Omental fat pad (tissue), 4 donors: ENCODE measurements at places on chromosomes 1 and 21.

- DNase-seq, result no peak
These were observed 28.2 kb downstream of the VAV3 start for GRCh38 chr1:107936498-107937481.

DNA sequence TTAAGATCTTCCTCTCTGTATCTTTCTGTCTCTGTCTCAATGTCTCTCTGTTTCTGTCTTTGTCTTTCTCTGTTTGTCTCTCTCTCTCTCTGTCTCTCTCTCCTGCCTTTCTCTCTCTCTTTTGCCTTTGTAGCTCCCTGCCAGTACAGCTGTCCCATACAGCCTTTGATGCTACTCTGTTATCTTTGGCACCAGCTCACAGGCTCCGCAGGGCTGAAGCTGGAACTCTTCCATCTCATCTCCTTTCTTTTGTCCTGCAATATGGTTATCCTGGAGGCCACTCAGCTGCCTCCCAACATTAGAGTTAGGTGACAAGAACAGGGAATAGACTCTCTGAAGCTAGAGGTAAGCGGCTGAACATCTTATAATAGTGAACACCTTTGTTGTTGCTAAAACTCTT lies 354.3 kb upstream of the NEGR1 start:
- DNase-seq, result no peak

- peak; percentile 44 for DNase-seq
These were observed 45.9 kb downstream of the KIAA0040 start for GRCh38 chr1:175146529-175147213.

DNA sequence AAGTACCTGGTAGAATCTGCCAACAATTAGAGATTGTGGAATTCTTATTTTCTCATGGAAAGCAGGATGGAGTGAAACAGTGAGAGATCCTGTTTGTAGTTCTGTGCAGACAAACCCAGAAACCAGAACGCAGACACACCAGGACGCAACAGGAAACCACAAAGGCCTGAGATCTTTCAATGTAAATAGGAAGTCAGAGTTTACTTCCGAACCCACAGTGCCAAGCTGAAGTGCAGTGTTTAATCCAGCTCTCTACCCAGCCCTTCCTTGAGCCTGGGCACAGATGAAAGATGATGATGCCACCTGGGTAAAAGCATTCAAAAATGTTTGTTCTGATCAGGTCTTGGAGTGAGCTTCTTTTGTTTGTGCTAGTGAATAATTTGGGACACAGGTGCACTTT lies 244.2 kb upstream of the HOOK1 start:
- no peak for DNase-seq

DNA sequence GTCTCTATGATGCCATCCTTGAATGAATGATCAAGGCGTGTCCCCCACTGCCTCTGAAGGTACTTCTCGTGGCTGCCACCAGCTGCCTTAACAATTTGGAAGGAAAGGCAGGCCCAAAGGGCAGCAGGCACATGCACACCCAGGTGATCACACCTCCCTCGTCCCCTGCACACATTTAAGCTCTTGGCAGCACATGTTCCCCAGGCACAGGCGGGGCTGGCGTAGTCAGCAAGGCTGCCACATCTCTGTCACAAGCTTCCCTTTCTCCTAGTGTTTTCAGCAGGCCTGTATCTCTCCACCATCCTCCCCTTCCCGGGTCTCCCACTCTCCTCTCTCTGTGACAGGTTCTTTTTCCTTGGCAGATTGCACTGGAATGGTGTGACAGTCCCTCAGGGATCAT lies 111.9 kb downstream of the CACNA1E start:
- no peak for DNase-seq

GRCh38 chr1:156422602-156423091 lies 53.6 kb downstream of the RHBG start:
- no peak for DNase-seq

- no peak for DNase-seq
These were observed 88.9 kb upstream of the ARHGAP29 start for GRCh38 chr1:94326329-94326728.

DNA sequence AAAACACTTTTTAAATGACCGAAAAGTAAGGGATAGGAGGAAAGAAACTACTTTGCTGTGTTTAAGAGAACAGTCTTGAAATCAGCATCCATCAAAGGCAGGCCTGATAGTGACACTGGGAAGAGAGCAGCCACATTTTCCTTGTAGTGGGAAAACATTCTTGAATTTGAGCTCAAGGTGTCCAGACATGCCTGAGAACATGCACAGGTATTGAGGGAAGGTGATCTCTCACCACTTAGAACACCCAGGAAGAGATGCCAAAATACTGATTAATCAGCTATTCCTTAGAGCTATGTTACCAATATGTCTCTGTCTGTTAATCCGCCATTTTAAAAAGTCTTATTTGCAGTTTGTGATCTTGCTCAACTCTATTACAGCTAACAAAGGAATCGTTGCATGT lies 25.9 kb downstream of the IL12RB2 start:
- no peak for DNase-seq

DNA sequence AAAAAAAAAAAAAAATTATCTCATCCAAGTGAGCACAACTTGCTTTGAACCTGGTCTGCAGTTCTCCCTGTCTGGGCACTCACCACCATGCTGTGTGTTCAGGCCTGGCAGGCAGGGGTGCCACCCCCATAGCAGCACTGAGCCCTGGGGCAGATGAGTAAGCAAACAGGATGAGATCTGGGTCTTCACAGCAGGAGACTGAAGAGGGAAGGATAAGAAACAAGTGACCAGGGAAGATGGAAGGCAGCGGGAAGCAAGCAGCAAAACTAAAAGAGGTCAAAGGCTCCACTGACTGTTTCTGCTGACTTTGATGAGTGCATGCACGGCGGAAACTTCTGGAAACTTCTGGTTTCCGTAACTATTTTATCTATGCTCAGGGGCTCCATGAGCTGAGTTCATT lies 133.5 kb upstream of the SOD1 start:
- no peak for DNase-seq

- DNase-seq, result peak; percentile 70
These were observed 811 bp downstream of the SH3D21 start for GRCh38 chr1:36306902-36307456.

GRCh38 chr1:818618-819291 lies 105.0 kb upstream of the SAMD11 start:
- no peak for DNase-seq

DNA sequence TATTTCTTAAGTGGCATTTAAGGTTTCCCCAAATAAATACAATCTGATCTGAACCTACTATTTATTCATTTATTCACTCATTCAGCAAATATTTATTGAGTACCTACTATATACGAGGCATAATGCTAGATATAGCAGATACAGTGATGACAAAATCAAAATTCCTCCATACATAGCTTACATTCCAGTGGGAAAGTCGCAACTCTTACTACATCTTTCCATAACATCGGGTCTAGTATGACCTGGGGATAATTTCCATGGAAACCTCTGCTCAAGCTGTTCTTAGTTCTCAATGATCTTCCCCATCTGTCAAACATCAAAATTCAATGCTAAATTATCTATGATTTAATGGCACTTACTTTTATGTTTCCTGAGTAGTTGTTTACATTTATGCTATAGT lies 70.8 kb upstream of the PRKACB start:
- no peak for DNase-seq

DNA sequence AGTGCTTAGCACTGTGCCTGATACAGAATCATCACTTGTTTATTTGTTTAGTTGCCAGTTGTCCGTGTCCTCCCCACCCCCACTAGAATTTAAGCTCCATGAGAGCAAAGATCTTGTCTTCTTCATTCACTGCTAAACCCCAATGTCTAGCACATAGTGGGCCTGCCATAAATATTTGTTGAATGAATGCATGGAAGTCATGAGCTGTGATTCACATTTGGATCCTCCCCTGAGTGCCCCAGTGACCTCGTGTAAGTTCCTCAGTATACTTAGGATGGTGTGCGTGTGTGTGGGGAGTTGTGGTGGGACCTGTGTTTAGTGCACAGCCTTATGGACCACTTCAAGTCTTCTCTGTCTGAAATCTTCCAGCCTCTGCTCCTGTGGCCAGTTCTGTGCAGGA lies 23.1 kb downstream of the IER5 start:
- no peak for DNase-seq

DNA sequence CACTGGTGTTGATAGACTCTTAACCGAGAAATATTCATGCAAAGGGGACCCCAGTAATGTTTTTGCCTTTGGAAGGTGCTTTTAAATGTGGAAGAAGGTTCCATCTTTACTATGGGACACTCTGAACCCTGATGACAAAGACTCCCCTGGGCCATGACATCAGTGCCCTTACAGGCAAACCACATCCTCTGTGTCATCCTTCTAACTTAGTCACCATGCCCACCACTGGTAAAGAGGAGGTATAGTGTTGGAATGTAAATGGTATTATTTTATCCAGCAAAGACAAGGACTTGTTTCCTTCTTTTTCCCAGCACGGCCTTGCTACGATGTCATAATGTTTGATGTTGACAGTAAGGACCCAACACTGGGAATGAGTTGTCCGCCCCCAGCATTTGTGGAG lies 12.6 kb downstream of the METTL13 start:
- DNase-seq, result no peak

DNA sequence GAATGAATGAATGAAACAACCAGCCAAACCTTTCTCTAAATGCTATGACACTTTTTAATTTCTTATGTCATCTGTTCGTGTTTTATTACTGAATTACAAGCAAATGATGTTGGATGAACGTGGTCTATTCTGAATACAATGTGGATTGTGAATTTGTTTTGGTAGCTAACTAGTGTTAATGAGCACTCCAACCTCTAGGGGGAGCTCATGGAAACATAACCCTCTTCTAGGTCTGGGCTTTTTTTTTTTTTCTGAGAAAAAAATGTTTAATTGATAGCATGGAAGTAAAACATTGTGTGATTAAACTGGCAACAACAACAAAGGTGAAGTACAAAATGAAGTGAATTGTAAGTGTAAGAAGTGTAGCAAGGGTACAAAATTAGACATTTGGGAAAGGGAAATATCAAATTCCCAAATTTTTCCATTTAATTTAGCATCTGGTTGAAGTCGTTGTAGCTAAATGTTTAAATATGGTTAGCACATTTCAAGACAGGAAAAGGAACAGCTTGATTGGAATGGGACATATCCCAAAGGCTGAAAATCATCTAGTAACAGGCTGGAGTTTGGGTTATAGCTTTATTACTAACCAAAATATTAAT lies 42.6 kb upstream of the PTGS2 start:
- no peak for DNase-seq

DNA sequence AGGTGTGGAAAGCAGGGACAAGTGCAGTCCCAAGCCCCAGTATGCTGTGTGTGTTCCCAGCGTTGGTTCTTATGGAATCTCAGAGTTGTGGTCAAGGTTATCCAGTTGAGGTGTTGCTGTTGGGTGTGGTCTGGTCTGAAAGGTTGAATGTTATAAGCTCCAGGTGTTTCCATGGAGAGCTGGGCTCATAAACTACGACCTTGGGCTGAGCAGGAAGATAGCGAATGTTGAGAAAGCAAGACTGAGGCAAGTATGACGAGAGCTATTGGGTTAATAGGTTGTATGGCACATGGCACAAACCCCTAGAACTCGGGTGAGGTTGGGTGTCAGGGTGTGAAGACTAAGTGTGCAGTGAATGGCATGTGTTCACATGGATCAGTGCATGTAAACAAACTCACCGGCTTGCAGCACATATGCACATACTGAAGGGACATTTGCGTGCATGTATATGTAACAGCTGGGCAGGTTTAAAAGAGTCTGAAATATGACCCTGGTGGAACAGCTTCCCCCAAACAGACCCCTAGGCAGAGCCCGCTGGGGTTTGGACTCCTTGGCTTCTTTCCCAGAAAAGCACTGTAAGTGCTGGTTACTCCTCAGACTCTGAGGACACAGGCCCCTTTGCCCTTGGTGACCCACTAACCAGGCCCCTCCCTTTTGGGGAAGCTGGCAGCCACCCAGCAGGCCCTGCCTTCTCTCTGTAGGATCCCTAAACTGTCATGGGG lies 117.5 kb downstream of the NAV1 start:
- DNase-seq, result no peak

- DNase-seq, result no peak
These were observed 8.3 kb downstream of the KLHDC9 start for GRCh38 chr1:161106431-161106830.

DNA sequence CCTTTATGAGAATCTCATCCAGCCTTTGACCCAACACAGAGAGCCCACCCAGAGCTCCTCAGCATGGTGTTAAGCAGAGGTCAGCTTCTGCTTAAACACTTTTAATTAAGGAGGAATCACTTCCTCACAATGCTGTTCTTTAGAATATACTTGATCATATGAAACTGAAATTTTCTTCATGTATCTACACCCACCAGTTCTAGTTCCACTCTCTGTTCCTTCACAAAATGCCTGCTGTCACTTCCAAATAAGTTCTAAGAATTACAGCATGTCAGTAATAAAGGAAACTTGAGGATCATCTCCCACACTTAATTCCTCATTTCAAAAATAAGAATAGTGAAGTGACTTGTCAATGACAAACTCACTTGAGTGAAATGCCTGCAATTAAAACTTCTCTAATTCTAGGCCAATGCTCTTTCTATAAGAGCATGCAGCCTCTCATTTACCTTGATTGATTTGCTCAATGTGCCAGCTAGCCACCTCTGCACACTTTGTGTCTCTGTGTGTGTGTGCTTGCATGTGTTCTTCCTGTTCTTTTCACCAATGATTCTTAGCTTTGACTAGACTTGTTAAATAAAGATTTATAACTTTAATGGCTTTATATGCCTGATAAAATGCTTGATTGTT lies 356.3 kb downstream of the PLPP3 start:
- no peak for DNase-seq

- no peak for DNase-seq
These were observed 35.1 kb downstream of the CNIH3 start for GRCh38 chr1:224651188-224651587.

GRCh38 chr1:180131510-180131909 lies 23.2 kb upstream of the QSOX1 start:
- DNase-seq, result no peak

GRCh38 chr1:181036107-181036836 lies 2.5 kb downstream of the MR1 start:
- DNase-seq, result no peak

GRCh38 chr1:212519131-212519530 lies 86.4 kb downstream of the NENF start:
- DNase-seq, result no peak

GRCh38 chr1:5254131-5254725 lies 599.8 kb downstream of the AJAP1 start:
- no peak for DNase-seq

DNA sequence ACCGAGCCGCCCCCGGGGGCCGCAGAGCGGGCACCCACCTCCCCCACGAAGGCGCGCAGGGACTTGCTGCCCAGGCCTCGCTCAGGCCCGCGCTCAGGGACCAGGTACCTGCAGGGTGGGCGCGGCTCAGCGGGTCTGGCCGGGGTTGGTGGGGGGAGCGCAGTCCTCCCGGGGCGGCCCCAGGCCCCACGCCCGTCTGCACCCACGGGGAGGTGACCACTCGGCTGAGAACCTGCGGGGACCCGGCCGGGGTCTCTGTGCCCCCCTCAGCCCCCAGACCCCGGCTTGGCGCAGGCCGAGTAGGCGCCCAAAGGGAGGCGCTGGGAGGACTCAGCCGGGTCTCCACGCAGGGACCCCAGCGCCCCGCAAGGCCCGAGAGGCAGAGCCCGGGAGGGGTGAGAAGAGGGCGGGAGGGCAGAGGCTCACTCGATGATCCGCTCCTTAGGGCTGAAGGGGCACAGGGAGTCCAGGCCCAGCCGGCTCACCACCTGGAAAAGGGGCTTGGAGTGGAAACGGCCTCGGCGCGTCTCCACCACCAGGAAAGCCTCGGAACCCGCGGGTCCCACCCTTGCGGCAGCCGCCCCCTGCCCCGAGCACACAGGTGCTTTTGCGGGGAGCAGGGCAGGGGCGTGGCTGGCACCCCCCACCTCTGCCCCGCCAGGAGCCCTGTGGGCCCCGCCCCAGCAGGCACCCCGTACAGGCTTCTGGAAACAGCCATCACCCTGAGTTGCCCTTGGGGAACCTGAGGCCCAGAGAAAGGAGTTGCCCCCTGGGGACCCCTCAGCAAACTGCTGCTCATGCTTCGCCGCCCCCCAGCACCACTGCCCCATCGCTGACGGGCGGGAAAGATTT lies 9.3 kb downstream of the FTCD start:
- no peak for DNase-seq
